ENCODE measurements at places on chromosomes 16 and 17.

- DNase-seq = no peak
Measured at GRCh38 chr16:68468842-68469241, 20.5 kb upstream of the SMPD3 start.

DNA sequence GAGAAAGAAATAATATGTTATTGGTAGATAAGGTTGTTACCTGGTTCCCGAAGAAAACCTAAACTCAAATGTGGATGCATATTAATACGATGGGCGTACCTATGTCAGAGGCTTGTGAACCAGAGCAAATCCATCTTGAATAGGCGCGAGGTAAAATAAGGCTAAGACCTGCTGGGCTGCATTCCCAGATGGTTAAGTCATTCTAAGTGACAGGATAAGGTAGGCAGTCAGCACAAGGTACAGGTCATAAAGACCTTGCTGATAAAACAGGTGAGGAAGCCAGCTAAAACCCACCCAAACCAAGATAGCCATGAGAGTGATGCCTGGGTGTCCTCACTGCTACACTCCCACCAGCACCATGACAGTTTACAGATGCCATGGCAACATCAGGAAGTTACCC lies 1400.1 kb downstream of the CDH8 start:
- DNase-seq = no peak

DNA sequence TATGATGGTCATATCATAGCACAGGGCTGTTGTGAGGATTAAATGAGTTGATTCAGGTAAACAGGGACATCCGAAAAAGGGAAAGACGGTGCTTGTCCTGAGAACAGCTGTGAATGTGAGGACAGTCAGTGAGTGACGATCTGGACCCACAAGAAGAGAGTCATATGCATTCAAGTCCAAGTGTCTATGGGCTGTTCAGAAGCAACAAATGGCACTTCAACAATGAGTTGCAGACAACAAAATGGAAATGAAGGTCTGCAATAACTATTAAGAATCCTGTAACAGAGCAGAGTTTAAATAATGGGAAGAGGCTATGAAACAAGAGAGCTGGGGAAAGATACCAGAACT lies 100.3 kb downstream of the ADCY9 start:
- DNase-seq = no peak

- DNase-seq = no peak
Measured at GRCh38 chr16:19804538-19805323, 79.9 kb downstream of the GPRC5B start.

DNA sequence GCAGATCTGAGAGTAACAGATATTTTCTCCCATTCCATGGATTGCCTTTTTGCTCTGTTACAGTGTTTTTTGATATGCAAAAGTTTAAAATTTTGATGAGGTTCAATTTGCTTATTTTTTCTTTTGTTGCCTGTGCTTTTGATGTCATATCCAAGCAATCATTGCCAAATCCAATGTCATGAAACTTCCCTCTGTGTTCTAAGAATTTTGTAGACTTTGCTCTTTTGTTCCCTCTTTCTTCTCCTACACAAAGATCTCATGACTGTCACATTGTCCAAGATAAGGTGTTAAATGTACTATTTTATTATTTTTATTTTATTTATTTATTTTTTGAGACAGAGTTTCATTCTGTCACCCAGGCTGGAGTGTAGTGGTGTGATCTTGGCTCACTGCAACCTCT lies 18.9 kb upstream of the KCNH6 start:
- no peak for DNase-seq

- no peak for DNase-seq
Measured at GRCh38 chr16:363766-364490, 6.4 kb downstream of the MRPL28 start.

DNA sequence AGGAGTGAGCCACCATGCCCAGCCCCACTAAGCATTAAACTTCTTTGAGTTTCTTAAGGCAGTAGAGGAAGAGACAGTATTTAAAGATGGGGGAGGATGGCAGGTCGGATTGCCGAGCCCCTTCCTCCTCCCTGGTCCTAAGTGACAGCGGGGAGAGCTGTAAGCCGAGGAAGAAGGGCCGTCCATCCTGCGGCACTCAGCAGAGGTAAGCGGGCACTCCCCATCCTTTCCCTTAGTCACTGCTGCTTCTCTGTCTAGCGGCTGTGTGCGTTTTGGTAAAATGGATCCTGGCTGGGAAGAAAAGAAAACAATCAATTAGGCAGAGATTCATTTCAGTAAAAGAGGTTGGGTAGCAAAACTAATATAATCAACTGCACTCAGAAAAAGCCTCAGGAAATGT lies 13.9 kb downstream of the DNAAF1 start:
- DNase-seq = no peak

DNA sequence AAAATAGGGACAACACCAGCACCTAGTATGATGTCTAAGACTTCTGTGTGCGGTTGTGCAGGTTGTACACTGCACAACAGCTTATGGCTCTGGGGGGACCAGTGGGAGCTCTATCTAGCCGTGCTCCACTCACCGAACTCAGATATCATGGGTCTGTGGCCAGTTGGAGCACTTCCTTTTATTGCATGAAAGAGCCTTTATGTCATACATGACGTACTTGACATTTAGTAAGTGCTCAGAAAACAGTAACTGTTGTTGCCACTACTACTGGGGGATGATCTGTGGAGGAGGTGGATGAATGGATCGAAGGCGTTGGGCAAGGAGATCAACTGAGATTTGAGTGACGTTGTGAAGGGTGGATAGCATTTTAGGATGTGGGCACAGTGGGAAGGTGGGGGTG lies 368.8 kb downstream of the SNX29 start:
- no peak for DNase-seq

GRCh38 chr16:56451753-56452689 lies 667 bp downstream of the OGFOD1 start:
- DNase-seq = peak; percentile 45

DNA sequence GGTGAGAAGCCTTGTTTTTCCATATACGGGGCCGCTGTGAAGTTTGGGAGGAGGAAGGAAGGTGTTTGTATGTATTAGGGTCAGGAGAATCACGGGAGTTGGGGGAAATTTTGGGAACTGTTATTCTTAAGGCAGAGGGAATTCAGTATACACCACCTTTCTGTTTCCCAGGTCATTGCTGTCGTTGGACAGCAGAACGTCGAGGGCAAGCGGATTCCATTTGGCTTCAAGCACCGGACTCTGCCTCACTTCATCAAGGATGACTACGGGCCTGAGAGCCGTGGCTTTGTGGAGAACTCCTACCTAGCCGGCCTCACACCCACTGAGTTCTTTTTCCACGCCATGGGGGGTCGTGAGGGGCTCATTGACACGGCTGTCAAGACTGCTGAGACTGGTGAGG lies 17.6 kb downstream of the POLR2A start:
- no peak for DNase-seq

GRCh38 chr16:50390371-50390771 lies 21.6 kb upstream of the BRD7 start:
- no peak for DNase-seq

DNA sequence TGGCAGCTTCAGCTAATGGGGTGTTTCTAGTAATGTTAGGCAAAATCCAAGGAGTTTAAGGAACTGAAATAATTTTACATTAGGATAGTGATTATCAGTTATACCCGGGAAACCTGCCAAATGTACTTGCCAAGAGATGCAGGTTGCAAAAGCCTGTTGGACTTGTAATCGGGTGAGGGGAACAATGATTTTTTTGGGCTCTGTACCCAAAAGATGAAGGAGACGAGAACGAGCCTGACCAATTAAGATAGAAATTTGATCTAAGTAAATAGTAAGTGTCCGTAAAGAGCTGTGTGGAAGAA lies 56.3 kb upstream of the ARL4D start:
- no peak for DNase-seq

DNA sequence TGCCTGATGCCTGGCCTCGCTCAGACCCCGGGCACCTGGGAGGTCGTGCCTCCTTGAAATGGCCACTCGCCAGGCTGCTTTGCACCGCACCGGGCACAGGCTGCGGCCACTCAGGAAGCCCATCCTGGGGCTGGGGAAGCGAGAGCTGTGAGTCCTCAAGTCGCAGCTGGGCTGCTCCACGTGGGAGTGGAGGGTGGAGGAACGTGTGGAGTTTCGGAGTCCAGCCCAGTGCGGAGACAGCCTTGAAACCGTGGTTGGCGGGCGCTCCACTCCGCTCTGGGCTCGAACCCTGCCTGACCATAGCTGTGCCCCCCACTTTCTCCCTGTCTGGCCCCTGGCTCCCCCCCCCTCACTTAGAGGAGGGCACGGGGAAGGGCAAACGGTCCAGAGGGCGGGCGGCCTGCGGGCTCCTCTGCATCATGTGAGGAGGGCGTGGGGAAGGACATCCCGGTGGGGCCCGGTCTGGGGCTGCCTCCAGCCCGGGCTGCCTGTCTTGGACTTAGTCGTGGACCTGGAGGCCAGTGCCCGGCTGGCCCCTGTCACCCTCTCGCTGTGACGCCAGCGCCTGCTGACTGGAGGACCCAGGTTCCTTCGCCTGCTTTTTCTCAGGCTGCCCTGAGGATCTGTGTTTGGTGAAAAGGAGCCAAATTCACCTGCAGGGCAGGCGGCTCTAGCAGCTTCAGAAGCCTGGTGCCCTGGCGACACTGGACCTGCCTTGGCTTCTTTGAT lies 2.5 kb downstream of the UBE2I start:
- no peak for DNase-seq

- no peak for DNase-seq
Measured at GRCh38 chr16:4690946-4691665, 2.3 kb upstream of the NUDT16L1 start.

- DNase-seq = no peak
Measured at GRCh38 chr16:88461331-88462269, 8.5 kb downstream of the ZFPM1 start.

DNA sequence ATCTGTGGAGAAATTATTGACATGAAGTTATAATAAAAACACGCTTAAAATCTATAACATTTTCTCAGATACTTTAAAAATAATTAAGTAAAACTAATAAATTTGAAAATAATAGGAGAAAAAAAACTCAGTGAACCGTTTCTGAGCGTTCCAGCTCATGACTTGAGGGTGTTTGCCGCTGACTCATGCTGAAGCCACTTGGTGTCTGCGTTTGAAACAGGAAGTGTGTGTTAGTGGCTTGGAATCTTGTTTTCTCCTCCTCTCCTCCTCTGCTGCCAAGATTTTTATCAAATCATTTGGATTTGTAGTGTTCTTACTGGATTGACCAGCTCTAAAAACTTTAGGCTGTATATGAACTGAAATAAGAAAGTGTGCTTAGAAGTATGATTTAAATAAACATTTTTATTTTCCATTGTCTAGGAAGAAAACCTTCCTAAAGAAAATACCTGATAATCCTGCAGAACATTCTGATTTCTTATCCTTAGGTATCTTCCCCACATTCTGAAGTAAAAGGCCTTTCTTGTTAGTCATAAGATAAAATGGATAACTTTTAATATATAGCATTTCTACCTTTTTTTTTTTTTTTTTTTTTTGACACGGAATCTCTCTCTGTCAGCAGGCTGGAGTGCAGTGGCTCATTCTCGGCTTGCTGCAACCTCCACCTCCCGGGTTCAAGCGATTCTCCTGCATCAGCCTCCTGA lies 30.8 kb downstream of the USP10 start:
- DNase-seq = peak; percentile 89

DNA sequence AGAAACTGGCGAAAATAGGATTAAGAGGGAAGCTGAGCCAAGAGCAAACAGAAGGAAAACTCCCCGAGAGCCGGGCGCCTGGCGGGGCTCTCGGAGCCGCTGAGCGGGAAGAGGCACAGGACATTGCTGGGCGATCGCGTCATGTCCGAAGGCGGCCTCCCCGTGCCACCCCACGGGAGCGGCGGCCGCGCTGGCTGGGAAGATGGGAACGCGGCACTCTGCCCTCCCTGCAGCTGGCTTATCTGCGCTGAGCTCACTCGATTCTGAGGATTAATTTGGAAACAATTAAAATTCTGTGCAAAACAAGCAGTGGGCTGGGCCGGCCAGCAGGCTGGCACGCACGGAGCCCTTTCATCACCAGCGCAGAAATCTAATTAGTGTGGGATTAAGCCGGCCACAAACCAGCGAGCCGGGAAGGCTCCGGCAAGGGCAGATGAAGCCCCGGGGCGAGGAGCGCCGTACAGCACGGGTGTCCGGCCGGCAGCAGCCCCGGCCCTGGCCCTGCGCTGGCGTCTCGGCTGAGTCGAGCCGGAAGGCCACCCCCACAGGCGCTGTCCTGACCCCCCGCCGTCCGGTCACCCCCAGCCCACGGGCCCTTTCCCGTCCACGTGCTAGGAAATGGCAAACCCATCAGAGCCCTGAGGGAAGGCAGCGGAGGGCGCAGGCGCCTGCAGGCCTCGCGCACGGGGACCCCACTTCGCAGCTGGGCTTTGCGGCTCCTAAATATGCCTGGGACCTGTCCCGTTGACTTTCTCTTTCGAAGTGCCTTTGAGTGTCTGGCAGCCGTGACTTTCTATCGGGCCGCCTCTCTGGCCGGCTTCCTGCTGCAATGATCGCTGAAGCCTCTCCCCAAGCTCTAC lies 37.9 kb downstream of the SOX8 start:
- DNase-seq = peak; percentile 91

GRCh38 chr16:58047557-58048348 lies 22.2 kb downstream of the MMP15 start:
- no peak for DNase-seq

DNA sequence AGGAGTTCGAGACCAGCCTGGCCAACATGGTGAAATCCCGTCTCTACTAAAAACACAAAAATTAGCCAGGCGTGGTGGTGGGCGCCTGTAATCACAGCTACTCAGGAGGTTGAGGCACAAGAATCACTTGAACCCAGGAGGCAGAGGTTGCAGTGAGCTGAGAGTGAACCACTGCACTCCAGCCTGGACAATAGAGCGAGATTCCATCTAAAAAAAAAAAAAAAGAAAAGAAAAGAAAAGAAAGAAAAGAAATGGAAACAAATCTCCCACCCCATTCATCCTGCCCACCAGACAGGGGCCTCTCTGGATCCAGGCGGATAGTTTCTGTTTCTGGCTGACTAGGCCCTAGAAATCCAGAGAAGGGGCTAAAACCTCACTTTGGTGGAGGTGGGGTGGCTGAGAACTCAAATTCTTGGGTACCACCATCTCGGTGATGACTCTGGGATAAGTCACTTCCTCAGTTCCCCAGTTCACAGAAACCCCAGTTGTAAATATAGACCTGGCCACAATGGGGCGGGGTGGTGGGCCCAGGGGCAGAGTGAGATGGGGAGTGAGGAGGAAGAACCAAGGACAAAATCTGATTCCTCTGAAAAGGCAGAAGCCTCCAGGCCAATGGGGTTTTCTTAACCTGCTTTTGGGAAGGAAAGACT lies 22.2 kb downstream of the SOCS1 start:
- DNase-seq = no peak

DNA sequence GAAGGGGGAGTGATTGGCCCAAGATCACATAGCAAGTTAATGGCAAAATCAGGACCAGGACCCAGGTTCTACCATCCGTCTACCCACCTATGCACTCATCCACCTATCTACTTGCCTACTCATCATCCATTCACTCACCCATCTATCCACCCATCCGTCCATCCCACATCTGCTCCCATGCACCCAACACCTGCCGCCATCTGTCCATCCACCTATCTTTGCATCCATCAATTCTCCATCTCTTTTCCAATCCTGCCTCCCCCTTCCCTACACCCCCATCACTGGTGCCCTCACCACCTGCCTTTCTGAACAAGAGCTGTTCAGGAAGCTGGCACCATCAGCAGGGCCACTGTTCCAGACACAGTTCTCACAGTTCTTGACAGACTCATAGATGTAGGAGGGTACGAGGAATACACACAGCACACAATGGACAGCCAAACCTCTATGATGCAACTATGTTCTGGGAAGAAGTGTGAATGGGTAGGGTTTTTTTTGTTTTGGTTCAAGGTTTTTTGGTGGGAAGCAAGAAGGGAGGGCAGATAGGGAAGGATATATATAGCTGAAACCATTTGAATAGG lies 4.5 kb downstream of the SAMD14 start:
- no peak for DNase-seq
